Activated CD4-positive, alpha-beta memory T cell treated with anti-CD3 and anti-CD28 coated beads for 36 hours (primary cell): ENCODE measurements at places on chromosomes 16 and 17. TPM values are rescaled to one million over a fixed set of nuclear protein-coding genes. Genes with fewer than 3 reads are reported as not detected.

PLCG2 gene
- 8.3 TPM for total RNA-seq

GRCh38 chr17:82021107-82021899, 1.4 kb downstream of the CENPX start:
- H3K36me3 ChIP-seq: no peaks in the 10 kb centered on the region
- H3K4me1 ChIP-seq: peaks cover 24% of the 10 kb centered on the region
- peak; percentile 76 for DNase-seq
- H3K27me3 ChIP-seq: no peaks in the 10 kb centered on the region

DNA sequence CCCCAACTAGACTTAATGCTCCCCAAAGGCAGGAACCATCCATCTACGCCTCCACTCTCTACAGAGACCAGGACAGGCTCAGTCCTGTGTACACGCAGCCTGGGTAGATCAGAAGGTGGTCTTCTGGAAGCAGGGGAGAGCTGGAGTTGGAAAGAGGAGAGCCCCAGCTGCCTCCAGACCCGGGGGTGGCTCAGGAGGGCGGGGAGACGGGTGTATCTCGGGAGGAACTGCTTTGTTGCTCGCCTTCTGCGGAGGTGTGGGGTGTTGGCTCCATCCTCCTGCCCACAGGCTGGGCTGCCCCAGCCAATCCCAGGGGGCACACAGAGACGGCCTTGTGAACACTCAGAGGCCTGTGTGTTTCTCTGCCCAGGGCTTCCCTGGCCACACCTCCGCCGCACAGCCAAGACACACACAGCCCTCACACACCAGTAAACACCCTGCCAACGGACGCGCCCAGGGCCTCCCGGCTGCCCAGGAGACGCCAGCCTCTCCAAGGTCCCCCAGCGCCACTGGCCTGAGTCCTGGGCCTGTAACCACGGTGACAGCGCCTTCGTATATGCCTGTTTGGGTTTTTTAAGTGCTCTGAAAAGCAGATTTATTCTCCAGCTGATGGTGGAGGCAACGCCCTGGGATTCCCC, 143.4 kb upstream of the CDC42EP4 start:
- H3K27me3 ChIP-seq: no peaks in the 10 kb centered on the region
- no peak for DNase-seq
- H3K27ac ChIP-seq: no peak overlapping the region
- no peaks in the 10 kb centered on the region for H3K36me3 ChIP-seq

GRCh38 chr16:83929811-83930555, 23.1 kb upstream of the OSGIN1 start:
- H3K4me3 ChIP-seq: no peak overlapping the region
- peaks cover 3% of the 10 kb centered on the region for H3K4me1 ChIP-seq
- no peak for DNase-seq
- H3K27me3 ChIP-seq: no peaks in the 10 kb centered on the region
- no peak overlapping the region for H3K27ac ChIP-seq

DNA sequence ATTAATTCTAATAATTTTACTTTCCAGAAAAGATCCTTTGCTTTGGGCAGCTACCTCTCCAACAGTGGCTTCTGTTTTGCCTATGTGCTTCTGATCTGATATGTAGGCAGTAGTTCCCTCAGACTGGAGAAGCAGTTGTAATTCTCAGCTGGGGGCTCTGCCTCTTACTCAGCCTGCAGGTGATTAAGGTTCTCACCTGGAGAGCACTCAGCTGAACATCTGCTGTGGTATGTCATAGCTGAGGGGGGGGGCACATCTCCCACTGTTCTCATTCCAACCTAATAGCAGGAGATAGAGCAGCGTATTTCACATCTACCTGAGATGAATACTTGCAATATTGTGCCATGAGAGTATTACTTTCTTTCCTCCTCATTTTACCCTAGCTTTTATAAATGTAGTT, 511.9 kb upstream of the CDH8 start:
- no peak overlapping the region for H3K4me3 ChIP-seq
- H3K36me3 ChIP-seq: no peaks in the 10 kb centered on the region
- no peaks in the 10 kb centered on the region for H3K4me1 ChIP-seq
- no peaks in the 10 kb centered on the region for H3K27me3 ChIP-seq

DNA sequence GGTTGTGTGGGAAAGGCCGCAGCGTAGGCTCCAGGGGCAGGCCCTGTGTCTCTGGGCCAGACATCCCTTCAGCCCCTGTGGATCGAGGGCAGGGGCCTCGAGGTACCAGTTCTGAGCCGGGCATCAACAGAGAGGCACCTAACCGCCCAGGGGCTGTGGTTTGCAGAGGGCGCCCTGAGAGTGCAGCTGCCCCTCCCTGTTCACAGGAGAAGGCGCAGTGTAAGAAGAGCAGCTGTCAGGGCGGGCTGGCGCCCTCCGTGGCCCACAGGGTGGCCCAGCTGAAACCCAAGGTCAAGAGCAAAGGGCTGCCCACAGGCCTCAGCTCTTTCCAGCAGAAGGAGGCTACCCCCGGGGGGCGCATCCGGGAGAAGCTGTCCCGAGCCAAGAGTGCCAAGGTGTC, 56.5 kb downstream of the ACTG1 start:
- H3K27me3 ChIP-seq: no peaks in the 10 kb centered on the region
- H3K4me1 ChIP-seq: peaks cover 8% of the 10 kb centered on the region
- no peak for DNase-seq
- H3K36me3 ChIP-seq: no peaks in the 10 kb centered on the region

DNA sequence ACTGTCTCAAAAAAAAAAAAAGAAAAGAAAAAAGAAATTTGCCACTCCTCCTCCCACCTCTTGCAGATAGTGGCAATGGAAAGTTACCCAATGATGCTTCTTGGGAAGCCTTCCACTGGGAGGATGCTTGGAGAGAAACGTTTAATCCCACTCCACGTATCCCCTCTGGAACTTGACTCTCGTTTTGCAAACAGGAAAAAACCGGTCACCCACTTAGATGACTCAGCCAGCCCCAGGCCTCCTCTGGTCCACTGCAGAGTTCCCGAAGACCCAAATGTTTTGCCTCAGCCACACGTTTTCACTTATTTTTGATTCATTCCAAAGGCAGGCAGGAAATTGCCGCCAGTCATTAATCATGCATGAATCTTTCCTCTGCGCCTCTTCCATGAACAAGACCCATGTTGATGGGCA, 9.3 kb upstream of the TNFRSF17 start:
- no peak for DNase-seq
- no peak overlapping the region for H3K4me3 ChIP-seq
- no peaks in the 10 kb centered on the region for H3K27me3 ChIP-seq
- no peaks in the 10 kb centered on the region for H3K36me3 ChIP-seq

DNA sequence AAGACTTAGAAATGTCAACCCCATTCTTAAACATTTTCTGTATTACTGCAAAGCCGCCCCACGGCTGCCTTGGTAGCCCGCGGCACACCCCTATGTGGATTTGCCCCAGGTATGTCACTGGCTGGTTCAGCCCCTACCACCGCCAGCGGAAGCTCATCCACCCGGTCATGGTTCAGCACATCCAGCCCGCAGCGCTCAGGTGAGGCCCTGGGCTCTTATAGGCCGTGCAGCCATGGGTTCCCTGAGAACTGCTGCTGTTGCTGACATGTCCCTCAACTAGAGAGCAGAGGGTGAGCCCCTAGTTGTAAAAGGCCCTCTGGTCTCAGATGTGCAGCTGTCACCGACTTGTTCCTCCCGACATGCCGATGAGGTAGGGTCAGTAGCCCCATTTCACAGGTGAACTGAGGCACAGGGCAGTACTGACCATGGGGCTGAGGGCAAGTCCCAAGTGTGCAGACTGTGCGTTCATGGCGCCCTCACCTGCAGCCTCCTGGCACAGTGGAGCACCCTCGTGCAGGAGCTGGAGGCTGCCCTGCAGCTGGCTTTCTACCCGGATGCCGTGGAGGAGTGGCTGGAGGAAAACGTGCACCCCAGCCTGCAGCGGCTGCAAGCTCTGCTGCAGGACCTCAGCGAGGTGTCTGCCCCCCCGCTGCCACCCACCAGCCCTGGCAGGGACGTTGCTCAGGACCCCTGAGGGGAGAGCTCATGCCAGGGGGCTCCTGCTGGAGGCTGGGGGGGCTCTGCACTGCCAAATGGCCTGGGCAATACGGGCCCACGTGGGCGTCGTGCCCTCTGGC, 8.7 kb downstream of the CYBC1 start:
- peak overlapping the region; percentile 8 for H3K4me3 ChIP-seq
- DNase-seq: no peak
- peak overlapping the region; percentile 49 for H3K27ac ChIP-seq
- peaks cover 31% of the 10 kb centered on the region for H3K36me3 ChIP-seq

ATP2A1 gene
- total RNA-seq: 3.3 TPM

RNF43 gene
- 0.39 TPM for total RNA-seq

GRCh38 chr17:28141773-28142172, 99.3 kb downstream of the NLK start:
- DNase-seq: no peak
- no peak overlapping the region for H3K27ac ChIP-seq
- no peak overlapping the region for H3K4me3 ChIP-seq
- no peaks in the 10 kb centered on the region for H3K27me3 ChIP-seq

GRCh38 chr16:4617880-4618279, 3.2 kb upstream of the UBALD1 start:
- H3K27ac ChIP-seq: no peak overlapping the region
- H3K36me3 ChIP-seq: no peaks in the 10 kb centered on the region
- DNase-seq: no peak
- no peak overlapping the region for H3K4me3 ChIP-seq
- peaks cover 22% of the 10 kb centered on the region for H3K4me1 ChIP-seq
- H3K27me3 ChIP-seq: no peaks in the 10 kb centered on the region

C1QTNF8 gene
- total RNA-seq: not detected

DNA sequence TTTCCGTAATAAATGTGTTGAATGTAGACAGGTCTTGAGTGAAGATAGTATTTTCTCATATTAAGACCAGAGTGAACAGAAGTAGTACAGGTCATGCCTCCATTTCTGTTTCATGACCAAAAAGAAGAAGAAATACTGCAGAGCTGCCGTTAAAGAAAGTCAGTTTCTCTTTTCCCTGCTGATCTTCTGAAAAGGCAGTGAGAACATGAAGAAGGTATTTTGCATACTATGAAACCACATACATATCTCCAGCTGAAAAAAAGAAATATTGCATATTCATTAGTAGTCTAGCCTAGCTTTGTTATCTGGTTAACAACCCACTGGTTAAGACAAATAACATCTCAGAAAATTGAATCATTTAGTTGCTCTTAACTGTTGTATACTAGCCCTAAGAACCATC, 138.4 kb downstream of the PHKB start:
- H3K27me3 ChIP-seq: no peaks in the 10 kb centered on the region
- DNase-seq: no peak
- H3K27ac ChIP-seq: no peak overlapping the region
- no peak overlapping the region for H3K4me3 ChIP-seq
- H3K4me1 ChIP-seq: no peaks in the 10 kb centered on the region
- H3K36me3 ChIP-seq: peaks cover 14% of the 10 kb centered on the region

DNA sequence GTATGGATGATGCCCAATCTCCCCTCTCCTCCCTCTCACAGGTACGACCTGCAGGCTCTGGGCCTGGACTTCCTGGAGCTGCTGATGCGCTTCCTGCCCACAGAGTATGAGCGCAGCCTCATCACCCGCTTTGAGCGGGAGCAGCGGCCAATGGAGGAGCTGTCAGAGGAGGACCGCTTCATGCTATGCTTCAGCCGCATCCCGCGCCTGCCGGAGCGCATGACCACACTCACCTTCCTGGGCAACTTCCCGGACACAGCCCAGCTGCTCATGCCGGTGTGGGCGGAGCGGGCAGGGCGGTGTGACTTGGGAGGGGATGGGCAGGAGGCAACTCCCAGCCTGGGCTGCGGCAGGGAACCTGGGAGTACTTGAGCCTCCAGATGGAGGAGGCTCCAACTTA, 18.1 kb downstream of the SPATA32 start:
- DNase-seq: no peak
- no peak overlapping the region for H3K27ac ChIP-seq
- H3K4me1 ChIP-seq: peaks cover 35% of the 10 kb centered on the region
- H3K36me3 ChIP-seq: peaks cover 59% of the 10 kb centered on the region

GRCh38 chr17:33175562-33175961, 117.5 kb downstream of the ASIC2 start:
- DNase-seq: no peak
- H3K27ac ChIP-seq: no peak overlapping the region

MYH3 gene
- 2.4 TPM for total RNA-seq

DNA sequence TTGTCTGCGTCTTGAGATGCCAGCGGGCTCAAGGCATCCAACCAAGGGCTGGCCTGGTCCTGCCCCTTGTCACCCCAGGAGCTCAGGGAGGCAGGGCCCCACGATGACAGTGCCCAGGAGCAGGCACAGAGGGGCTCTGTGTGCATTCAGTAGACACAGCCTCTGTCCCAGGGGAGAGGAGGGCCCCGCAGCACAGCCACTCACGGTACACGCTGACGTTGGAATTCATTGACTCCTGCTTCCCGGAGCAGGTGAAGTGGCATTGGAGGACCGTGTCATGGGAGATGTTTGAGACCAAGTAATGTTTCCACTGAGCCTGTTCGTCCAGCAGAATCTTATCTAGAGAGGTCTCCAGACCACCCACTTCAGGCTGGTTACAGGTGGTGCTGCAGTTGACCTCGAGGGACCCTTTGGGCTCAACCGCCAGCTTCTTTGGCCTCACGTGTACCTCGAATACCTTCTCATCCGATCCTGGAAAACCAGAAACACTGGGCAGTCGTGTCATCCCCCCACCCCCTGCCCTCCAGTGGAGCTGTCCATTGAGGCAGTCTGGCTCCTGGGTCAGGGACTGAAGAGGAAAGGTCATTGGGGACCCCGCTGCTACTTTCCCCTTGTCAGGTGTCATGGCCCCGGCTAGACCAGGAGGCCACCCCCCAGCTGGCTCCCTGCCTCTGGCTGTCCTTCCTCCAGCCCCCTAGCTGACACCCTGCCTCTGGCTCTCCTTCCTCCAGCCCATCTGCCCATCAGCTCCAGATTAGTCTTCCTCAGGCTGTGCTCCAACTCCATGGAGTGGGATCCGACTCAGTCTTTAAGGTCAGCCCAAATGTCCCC, 7.0 kb downstream of the PRR29 start:
- DNase-seq: peak; percentile 7
- H3K36me3 ChIP-seq: peaks cover 9% of the 10 kb centered on the region
- no peaks in the 10 kb centered on the region for H3K27me3 ChIP-seq
- H3K4me1 ChIP-seq: peaks cover 35% of the 10 kb centered on the region

DNA sequence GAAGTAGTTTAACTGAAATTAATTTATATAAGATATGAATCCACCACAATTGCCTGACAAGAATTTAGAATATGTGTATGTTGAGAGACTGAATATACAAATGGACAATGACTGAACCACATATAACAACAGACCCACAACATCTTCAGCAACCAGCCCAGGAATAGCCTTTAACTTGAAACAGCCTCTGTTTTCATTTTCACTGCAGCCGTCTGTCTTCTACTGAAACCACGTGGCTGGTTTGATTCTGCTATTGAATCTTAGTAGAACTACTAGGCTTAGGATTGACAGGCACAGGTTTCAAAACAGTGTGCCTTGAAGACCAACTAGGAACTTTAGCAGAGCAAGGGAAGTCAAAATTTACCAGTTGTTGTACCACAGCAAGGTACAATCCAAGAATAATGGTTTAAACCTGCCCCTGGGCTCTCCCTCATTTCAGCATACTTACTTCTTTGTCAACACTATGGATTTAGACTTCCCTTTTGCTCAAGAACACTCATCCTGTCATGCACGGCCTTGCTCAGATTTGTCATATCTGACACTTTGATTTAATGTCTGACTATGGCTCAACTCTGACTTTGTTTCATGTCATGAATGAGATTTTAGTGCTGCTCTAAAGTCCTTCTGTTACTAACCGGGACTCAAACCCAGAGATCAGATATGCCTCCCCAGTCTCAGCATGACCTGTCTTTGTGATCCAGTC, 355.0 kb downstream of the KIF2B start:
- H3K4me1 ChIP-seq: no peaks in the 10 kb centered on the region
- no peaks in the 10 kb centered on the region for H3K36me3 ChIP-seq
- H3K27me3 ChIP-seq: no peaks in the 10 kb centered on the region
- H3K4me3 ChIP-seq: no peak overlapping the region
- no peak for DNase-seq
- no peak overlapping the region for H3K27ac ChIP-seq

PRR35 gene
- total RNA-seq: not detected

HOXB9 gene
- 1.4 TPM for total RNA-seq
